Suprapubic skin (tissue), 4 donors: ENCODE measurements at places on chromosomes 5 and 9.

DNA sequence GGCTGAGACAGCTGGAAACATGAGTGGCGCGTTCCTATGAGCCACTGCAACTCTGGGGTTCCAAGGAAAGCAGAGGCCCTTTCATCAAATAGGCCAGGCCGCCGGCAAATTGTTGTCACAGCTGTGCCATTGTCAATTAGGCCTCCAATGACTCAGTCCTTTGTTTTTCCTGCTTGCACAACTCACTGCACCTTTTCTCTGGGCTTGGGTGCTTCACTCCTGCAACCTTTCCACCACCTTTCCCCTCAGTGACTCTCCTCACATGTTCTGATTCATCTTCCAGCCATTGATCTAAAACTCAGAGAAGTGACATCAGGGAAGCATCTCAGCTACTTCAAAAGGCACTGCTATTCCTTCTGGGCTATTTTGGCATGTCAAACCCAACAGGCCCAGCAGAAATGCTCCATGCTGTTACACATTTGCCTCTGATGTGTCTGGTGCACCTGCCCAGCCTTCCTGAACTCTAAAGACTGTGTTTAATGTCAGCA lies 653.7 kb downstream of the NR2F1-AS1 start:
- DNase-seq = no peak
- no peaks in the 10 kb centered on the region for H3K36me3 ChIP-seq
- H3K27me3 ChIP-seq = no peaks in the 10 kb centered on the region
- H3K27ac ChIP-seq = no peak overlapping the region

GRCh38 chr5:150289551-150290390 lies at the start of gene CAMK2A:
Gene CAMK2A, minus strand, starts transcription at chr5:150289773. Its CDS starts 148 bp downstream, at chr5:150289625.
- no peaks in the 10 kb centered on the region for H3K36me3 ChIP-seq
- peaks cover 23% of the 10 kb centered on the region for H3K4me1 ChIP-seq
- no peak within 1 kb of the TSS for H3K27ac ChIP-seq

DNA sequence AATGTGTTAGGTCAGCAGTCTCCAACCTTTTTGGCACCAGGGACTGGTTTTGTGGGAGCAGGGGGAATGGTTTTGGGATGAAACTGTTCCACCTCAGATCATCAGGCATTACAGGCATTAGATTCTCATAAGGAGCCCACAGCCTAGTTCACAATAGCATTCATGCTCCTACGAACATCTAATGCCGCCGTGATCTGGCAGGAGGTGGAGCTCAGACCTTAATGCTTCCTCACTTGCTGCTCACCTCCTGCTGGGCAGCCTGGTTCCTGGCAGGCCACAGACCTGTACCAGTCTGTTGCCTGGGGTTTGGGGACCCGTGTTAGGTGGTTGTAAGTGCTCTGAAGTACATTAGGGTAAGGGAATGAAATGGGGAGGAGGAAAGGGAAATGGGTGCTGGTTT lies 9.7 kb upstream of the CTNNA1 start:
- H3K27me3 ChIP-seq = no peaks in the 10 kb centered on the region
- no peaks in the 10 kb centered on the region for H3K4me1 ChIP-seq
- H3K4me3 ChIP-seq = no peak overlapping the region
- H3K27ac ChIP-seq = no peak overlapping the region

- no peak for DNase-seq
- H3K4me1 ChIP-seq = peaks cover 11% of the 10 kb centered on the region
- no peaks in the 10 kb centered on the region for H3K27me3 ChIP-seq
- no peaks in the 10 kb centered on the region for H3K36me3 ChIP-seq
- no peak overlapping the region for H3K4me3 ChIP-seq
- no peak overlapping the region for H3K27ac ChIP-seq
Measured at GRCh38 chr5:133421394-133421793, 190.9 kb downstream of the FSTL4 start.

- DNase-seq = no peak
- H3K27ac ChIP-seq = no peak overlapping the region
- H3K36me3 ChIP-seq = no peaks in the 10 kb centered on the region
- H3K4me3 ChIP-seq = no peak overlapping the region
- H3K4me1 ChIP-seq = no peaks in the 10 kb centered on the region
Measured at GRCh38 chr5:59164041-59164830, 581.4 kb downstream of the RAB3C start.

GRCh38 chr9:89026876-89027275 lies 35.6 kb downstream of the S1PR3 start:
- H3K4me1 ChIP-seq = peaks cover 21% of the 10 kb centered on the region
- H3K4me3 ChIP-seq = no peak overlapping the region
- no peaks in the 10 kb centered on the region for H3K27me3 ChIP-seq
- no peaks in the 10 kb centered on the region for H3K36me3 ChIP-seq
- no peak overlapping the region for H3K27ac ChIP-seq

DNA sequence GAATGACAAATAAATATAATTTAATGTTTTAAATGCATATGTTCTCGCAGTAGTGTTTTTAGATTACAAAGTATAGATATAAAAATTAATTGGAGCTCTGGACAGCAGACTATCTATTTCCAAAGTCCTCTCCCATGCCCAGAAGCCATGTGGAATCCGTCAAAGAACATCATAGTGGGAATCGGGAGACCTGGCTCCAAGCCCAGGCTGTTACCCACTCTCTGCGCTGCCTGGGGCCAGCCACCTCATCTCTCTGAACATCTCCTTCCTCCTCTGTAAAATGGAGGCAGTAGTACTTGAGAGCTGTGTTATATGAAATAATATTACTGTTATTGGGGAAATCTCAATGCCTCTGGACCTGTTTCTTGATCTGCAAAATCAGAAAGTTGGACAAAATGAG lies 58.1 kb upstream of the SLC30A5 start:
- no peaks in the 10 kb centered on the region for H3K36me3 ChIP-seq
- H3K27me3 ChIP-seq = no peaks in the 10 kb centered on the region
- H3K4me1 ChIP-seq = no peaks in the 10 kb centered on the region
- DNase-seq = no peak
- no peak overlapping the region for H3K4me3 ChIP-seq

DNA sequence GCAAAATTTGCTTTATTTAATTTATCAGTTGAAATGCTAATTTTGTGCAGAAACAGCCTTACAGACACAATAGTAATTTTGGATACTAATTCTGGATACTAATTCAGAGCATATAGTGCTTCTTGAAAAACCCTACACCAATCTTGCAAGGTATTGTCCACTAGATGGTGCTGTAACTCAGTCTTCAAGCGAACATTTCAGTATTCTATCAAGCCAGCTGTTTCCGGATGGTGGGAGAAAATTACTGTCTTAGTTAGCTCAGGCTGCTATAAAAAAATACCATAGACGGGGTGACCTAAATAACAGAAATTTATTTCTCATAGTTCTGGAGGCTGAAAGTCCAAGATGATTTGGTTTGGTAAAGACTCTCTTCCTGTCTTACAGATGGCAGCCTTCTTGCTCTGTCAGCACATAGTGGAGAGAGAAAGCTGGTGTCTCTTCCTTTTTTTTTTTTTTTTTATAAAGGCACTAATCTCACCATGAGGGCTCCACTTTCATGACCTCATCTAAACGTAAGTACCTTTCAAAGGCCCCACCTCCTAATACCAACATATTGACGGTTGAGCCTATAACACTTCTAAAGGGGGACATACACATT lies 1306.5 kb upstream of the CDH9 start:
- no peak overlapping the region for H3K4me3 ChIP-seq
- H3K36me3 ChIP-seq = no peaks in the 10 kb centered on the region
- no peaks in the 10 kb centered on the region for H3K27me3 ChIP-seq

GRCh38 chr9:72476617-72477437 lies 44.6 kb upstream of the TMC1 start:
- H3K4me3 ChIP-seq = no peak overlapping the region
- H3K36me3 ChIP-seq = no peaks in the 10 kb centered on the region
- no peak overlapping the region for H3K27ac ChIP-seq
- peaks cover 17% of the 10 kb centered on the region for H3K4me1 ChIP-seq

- H3K27me3 ChIP-seq = no peaks in the 10 kb centered on the region
- no peak overlapping the region for H3K27ac ChIP-seq
- no peak for DNase-seq
- H3K4me3 ChIP-seq = no peak overlapping the region
- no peaks in the 10 kb centered on the region for H3K4me1 ChIP-seq
Measured at GRCh38 chr5:120624021-120624563, 160.0 kb downstream of the PRR16 start.

DNA sequence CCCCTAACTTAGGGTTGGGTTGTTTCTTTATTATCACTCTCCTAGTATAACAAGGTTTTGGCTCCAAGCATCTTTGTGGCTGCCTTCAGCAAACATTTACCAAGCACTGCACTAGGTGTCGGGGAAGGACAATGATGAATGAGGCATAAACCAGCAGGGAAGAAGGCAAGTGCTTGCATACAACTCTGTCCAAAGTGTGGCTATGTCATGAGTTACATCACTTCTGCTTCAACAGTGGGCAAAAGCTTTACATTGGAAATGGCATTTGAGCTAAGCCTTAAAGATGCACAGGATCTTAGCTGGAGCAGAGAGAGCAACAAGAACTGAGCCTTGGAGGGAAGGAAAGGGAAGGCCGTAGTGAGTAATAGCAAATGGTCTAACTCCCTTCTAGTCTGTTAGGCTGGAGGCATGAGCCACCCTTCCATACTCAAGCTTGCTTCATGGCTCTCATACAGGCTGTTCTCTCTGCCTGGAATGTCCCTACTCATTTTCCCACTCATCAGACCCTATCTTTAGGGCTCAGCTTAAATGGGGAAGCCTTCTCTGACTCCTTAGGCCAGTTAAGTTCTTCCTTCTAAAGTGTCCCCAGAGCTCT lies 121.8 kb downstream of the SEMA6A start:
- H3K4me3 ChIP-seq = no peak overlapping the region
- no peak overlapping the region for H3K27ac ChIP-seq
- H3K4me1 ChIP-seq = peaks cover 14% of the 10 kb centered on the region
- DNase-seq = no peak
- no peaks in the 10 kb centered on the region for H3K27me3 ChIP-seq

DNA sequence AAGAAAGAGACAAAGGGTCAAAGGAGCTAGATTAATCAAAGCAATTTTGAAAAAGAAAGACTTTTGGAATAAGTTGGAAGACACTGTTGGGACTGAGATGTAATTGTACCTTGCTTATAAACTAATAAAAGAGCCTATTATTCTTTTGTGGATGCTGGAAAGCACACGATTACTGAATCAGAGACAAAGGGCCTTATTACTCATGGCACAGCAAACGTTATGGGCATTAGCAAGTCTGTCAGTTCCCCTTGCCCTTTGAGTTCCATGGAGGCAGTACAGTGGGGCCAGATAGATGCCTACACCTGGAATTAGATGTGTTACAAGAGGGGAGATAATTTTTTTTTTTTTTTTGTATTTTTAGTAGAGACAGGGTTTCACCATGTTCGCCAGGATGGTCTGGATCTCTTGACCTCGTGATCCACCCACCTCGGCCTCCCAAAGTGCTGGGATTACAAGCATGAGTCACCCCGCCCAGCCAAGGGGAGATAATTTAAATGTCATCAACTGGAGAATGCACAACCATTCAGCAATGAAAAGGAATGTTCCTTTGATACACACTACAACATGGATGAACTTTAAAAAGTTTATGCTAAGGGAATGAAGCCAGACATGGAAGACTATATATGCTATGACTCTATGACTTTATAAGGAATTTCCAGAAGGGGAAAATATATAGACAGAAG lies 128.9 kb downstream of the STARD4 start:
- H3K27ac ChIP-seq = no peak overlapping the region
- H3K4me3 ChIP-seq = no peak overlapping the region
- H3K4me1 ChIP-seq = no peaks in the 10 kb centered on the region
- no peaks in the 10 kb centered on the region for H3K27me3 ChIP-seq
- DNase-seq = no peak

- H3K4me3 ChIP-seq = no peak overlapping the region
- H3K36me3 ChIP-seq = no peaks in the 10 kb centered on the region
- peaks cover 4% of the 10 kb centered on the region for H3K4me1 ChIP-seq
- peaks cover under 1% of the 10 kb centered on the region for H3K27me3 ChIP-seq
- DNase-seq = no peak
- H3K27ac ChIP-seq = no peak overlapping the region
Measured at GRCh38 chr9:90428517-90428916, 214.1 kb downstream of the DIRAS2 start.

DNA sequence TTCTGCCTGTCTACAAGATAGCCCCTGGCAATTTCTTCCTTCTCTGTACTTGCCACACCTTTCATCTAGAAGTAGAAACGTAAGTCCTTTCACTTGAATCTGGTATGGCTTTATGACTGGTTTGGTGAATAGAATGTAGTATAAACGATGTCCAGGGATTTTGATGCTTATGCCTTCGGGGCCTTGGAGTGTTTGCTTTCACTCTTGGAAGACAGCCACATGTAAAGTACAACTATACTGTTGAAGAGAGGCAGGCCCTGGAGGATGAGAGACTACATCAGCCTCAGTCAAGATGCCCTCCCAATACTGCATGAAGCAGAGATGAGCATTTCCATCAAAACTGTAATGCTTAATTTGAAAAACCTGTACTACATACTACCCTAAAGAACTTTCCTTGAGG lies 553.8 kb upstream of the C9orf72 start:
- no peaks in the 10 kb centered on the region for H3K4me1 ChIP-seq
- H3K27me3 ChIP-seq = no peaks in the 10 kb centered on the region
- no peak overlapping the region for H3K4me3 ChIP-seq
- no peaks in the 10 kb centered on the region for H3K36me3 ChIP-seq

- DNase-seq = no peak
- H3K4me1 ChIP-seq = no peaks in the 10 kb centered on the region
- no peak overlapping the region for H3K27ac ChIP-seq
- no peaks in the 10 kb centered on the region for H3K36me3 ChIP-seq
- H3K4me3 ChIP-seq = no peak overlapping the region
Measured at GRCh38 chr5:71744009-71744790, 25.1 kb downstream of the CARTPT start.

GRCh38 chr5:55583578-55583977 lies 48.8 kb upstream of the PLPP1 start:
- no peaks in the 10 kb centered on the region for H3K4me1 ChIP-seq
- no peak overlapping the region for H3K4me3 ChIP-seq
- no peak overlapping the region for H3K27ac ChIP-seq
- H3K36me3 ChIP-seq = no peaks in the 10 kb centered on the region

GRCh38 chr5:88761939-88762338 lies 121.0 kb downstream of the MEF2C start:
- H3K4me1 ChIP-seq = no peaks in the 10 kb centered on the region
- DNase-seq = no peak
- H3K27me3 ChIP-seq = no peaks in the 10 kb centered on the region

- DNase-seq = peak; percentile 90
- peak within 1 kb of the TSS; percentile 72 for H3K4me3 ChIP-seq
- peaks cover 9% of the 10 kb centered on the region for H3K4me1 ChIP-seq
- peak within 1 kb of the TSS; percentile 83 for H3K27ac ChIP-seq
Measured at GRCh38 chr5:123036391-123037103, at the start of gene PPIC. Gene PPIC, minus strand, starts transcription at chr5:123036725. Its CDS starts 100 bp downstream, at chr5:123036625.

- H3K27me3 ChIP-seq = no peaks in the 10 kb centered on the region
- no peaks in the 10 kb centered on the region for H3K36me3 ChIP-seq
- H3K4me3 ChIP-seq = no peak overlapping the region
- DNase-seq = no peak
- no peak overlapping the region for H3K27ac ChIP-seq
Measured at GRCh38 chr9:80070071-80070742, 498.4 kb downstream of the TLE4 start.

- H3K27me3 ChIP-seq = no peaks in the 10 kb centered on the region
- no peaks in the 10 kb centered on the region for H3K36me3 ChIP-seq
- no peak overlapping the region for H3K4me3 ChIP-seq
- H3K27ac ChIP-seq = no peak overlapping the region
- no peak for DNase-seq
Measured at GRCh38 chr5:145500710-145501109, 334.4 kb downstream of the PRELID2 start.

GRCh38 chr9:31166516-31166915 lies 1217.9 kb upstream of the ACO1 start:
- no peaks in the 10 kb centered on the region for H3K4me1 ChIP-seq
- H3K27me3 ChIP-seq = no peaks in the 10 kb centered on the region
- H3K4me3 ChIP-seq = no peak overlapping the region
- H3K27ac ChIP-seq = no peak overlapping the region

GRCh38 chr5:154465169-154465568 lies 12.9 kb downstream of the HAND1 start:
- H3K27ac ChIP-seq = no peak overlapping the region
- peaks cover 15% of the 10 kb centered on the region for H3K27me3 ChIP-seq
- DNase-seq = no peak
- H3K36me3 ChIP-seq = no peaks in the 10 kb centered on the region
